ENCODE measurements at places on chromosomes 3 and 15.

DNA sequence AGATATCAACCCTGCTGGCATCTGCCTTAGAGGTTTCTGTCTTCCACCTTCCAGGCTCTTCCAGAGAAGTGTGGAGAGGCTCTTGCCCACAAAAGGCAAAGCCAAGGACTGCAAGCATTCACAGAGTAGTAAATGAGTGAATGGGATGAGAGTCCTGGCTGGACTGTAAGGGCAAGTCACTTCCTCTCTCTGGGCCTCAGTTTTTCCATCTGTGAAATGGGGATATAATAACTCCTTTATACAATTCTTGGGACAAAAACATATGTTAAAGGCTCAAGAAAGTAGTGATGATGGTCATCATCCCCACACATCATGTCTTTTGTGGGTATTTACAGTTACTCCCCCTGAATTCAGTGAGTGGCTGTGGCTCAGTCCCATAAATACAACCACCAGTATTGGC is 10.7 kb upstream of the FGD5 start:
- no peak for DNase-seq

- no peak for DNase-seq
Observed at GRCh38 chr3:66693461-66694031, 192.7 kb upstream of the LRIG1 start.

DNA sequence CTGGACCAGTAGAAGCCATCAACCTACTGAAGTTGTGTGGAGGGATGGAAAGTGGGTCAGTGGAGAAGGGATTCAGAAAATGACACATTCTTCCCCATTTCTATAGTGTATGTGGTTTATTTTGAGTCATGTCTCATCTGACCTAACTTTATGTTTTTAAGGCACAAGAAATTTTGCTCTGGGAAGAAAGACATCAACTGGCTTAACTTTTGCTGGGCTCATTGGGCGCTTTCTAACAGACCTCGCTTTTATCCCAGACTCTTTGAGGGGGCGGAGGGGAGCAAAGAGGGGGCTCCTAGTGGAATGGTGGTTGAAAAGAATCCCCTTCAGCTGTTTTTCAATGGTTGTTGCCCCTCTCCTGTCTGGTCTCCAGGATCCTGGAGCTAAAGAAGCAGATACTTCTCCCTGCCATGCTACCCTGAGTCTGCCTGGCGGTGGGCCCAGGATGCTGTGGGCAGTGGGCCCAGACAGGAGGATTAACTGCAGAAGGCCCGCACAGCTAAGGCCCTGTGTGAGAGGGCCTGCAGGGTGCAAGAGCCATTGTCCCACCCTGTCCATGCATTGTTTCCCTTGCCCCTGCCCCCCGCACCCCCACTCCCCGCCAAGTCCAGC is 14.5 kb downstream of the CSRNP1 start:
- no peak for DNase-seq

- no peak for DNase-seq
Observed at GRCh38 chr3:123667784-123668183, 82.9 kb upstream of the HACD2 start.

- no peak for DNase-seq
Observed at GRCh38 chr15:81511138-81511537, 137.1 kb upstream of the TMC3 start.

GRCh38 chr3:126773167-126773566 is 69.1 kb downstream of the CHCHD6 start:
- no peak for DNase-seq

GRCh38 chr15:101135532-101136166 is 116.2 kb downstream of the CHSY1 start:
- no peak for DNase-seq

DNA sequence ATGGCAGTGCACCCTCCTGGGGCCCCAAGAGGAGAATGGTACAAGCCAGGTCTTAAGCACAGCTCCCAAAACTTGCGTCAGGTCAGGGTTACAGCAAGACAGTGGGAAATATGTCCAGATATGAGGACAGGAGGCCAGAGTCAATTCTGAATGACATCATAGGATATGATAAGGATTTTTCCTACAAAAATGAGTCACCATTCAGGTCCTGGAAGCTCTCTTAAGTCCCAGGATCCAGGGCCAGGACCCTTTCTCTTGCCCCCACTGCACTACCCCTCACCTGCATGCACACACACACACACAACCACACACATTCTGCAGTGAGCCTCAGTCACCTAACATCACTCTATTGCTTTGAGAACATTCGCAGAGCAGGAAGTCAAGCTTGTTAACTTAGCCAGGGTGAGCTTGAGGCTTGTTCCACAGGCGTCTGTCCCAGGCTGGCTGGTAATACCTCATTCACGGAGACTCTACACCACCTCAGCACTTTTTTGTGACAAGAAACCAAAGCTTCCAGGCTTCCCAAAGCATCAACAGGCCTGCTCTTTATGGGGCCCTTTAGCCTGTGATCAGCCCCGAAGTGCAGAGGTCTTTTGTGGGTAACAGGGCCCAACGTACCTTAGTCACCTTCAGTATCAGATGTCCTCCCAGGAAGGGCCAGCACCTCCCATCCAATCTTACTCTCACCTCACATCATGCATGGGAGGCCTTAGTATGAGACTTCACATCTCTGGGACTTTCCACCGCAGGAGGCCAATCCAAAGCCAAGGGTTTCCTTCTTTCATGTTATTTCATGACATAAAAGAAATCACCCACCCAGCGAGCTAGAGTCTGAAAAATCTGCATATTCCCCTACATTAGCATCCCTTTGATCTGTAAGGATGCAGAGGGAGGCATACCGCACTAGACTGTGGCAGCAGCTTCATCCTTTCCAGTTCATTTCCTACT is 74.0 kb upstream of the LIPC start:
- no peak for DNase-seq

GRCh38 chr3:187737006-187737367 is 8.3 kb downstream of the BCL6 start:
- DNase-seq = no peak

DNA sequence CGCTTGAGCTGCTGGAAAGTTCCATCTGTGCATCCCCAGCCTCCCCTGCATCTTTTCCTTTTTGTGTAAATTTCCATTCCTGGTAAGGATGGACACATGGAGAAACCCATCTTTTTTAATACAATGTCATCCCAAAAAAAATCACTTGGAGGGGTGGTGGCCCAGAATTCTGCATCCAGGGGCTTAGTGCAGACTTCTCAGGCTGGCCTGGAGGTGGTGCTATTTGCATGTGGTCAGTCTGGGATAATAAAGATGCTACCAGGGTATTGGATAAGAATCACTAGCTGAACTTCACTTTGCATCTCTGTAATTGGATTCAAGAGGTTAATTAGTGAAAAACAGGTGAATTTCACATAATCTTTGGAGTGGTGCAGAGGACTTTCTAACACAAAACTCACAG is 1.8 kb upstream of the ZSCAN2 start:
- DNase-seq = no peak

DNA sequence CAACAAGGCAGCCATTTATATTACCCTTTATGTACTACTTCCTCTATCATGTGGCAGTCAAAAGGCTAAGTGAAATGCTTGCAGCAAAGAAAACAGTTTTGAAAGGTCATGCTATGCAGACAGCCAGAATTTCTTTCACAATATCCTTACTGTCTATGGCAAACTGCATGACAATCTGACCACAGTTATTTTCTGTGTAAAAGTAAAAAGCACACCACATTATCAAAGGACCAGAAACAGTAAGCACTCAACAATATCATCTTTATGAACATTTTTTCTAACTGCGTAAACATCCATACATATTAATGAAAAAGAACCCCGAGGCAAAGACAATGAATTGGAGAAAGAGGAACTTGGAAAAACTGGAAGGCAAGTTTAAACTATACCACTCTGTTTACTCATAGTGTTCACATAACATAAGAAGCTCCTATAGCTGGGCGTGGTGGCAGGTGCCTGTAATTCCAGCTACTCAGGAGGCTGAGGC is 47.9 kb downstream of the PIK3CB start:
- no peak for DNase-seq

DNA sequence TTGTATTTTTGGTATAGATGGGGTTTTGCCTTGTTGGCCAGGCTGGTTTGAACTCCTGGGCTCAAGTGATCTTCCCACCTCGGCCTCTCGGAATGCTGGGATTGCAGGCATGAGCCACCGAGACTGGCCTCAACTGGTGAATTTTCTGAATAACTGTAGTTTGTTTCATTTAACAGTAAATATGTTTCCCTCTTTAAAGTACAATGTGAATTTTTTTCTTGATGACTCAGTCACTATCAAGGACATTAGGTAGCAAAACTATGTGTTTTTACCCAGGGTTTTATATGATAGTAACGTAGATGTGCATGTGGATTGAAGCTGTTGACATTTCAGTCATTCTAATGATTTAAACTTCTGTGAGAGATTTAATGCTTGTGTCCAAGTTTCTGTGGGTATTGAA is 40.2 kb upstream of the MAPKBP1 start:
- no peak for DNase-seq

DNA sequence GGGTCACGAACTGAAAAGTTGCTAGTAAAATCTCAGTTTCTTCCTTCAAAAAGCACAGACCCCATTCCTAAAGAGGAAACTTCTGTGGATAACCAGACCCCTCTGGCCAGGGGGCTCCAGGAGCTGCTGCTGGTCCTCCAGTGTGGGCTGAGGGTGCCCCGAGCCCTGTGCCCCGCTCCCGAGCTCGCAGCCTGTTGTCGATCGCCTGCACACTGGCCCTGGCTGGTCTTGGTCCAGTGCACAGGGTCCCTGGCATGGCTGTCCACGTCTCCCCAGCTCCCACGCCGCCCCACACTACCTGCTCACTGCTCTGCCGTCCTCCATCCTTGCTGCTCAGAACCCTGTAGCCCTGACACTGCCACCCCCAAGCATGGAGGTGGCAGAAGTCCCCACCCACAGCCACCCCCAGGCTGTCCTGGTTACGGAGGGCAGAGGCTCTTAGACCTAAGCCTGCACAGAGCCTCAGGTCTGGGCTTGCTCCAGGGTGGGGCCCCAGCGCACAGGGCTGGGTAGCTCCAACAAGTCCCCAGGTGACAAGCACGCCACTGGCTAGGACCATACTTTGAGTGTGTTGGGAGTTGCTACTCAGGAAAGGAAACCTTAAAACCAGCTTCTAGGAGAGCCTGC is 87.0 kb downstream of the PLXNA1 start:
- DNase-seq = no peak

DNA sequence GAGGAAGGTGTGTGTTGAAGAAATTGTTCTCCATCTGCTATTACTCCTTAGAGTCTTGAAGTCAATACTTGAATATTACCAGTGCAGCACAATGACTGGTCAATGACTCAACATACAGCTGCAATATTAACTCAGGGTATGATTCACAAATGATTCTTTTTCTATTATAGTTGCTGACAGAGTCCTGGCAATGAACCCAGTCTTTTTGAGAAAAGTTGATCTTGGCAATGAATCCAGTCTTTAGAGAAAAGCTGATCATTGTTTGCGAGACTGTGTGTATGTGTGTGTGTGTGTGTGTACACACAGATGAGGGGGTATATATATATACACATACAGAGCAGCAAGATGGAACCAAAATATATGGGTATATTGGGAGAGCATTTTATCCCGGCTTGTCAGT is 315.1 kb downstream of the ZNF385D start:
- no peak for DNase-seq

GRCh38 chr3:192904632-192905289 is 12.9 kb downstream of the MB21D2 start:
- DNase-seq = no peak

DNA sequence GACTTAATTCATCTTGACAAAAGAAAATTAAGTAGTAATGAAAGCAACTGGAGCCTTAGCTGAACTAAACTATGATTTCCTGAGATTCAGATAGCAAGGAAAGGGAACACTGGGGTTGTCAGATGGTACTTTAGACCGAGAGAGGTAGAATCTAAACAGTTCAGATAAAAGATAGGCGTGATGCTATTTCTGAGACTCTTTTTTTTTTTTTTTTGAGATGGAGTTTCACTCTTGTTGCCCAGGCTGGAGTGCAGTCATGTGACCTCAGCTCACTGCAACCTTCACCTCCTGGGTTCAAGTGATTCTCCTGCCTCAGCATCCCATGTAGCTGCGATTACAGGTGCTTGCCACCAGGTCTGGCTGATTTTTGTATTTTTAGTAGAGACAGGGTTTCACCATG is 279.9 kb upstream of the UMPS start:
- no peak for DNase-seq

- no peak for DNase-seq
Observed at GRCh38 chr3:45806072-45806471, 9.7 kb upstream of the SLC6A20 start.

GRCh38 chr15:28915041-28915810 is 29.5 kb downstream of the APBA2 start:
- no peak for DNase-seq

GRCh38 chr3:106018929-106019550 is 150.2 kb upstream of the CBLB start:
- no peak for DNase-seq

DNA sequence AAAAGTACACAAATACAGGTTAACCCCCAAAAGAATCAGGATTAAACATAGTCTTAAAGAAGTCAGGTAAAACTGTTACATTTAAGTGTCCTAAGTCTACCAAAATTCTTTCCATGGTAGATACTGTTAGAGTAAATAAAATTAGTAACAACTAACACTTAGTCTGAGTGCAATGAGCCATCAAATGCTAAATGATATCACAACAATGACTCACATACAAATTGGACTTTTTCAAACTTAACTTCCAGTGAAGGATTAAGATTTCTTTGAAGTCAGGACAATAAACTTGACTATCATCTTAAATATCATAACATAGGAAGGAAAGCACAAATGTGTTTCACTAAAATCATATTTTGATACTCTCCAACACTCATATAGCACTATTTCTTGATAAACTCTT is 43.9 kb downstream of the ZNF148 start:
- DNase-seq = no peak

DNA sequence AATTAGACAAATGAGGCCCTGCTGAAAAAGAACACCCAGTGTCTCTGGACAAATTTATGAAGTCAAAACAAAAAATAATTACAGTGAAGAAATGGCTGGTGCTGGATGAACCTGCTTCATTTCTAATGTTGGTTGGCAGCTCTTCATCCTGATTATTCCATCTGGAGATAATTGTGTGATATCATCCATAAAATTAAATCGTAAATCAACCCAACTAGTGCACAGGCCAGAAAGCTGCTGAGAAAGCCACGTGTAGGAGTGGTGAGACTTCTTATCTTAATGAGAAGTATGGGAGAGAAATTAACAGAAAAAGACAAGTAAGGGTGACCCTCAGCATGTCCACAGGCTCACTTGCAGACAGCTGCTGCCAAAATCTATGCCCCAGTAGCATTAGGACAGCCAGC is 465.2 kb upstream of the TGFBR2 start:
- DNase-seq = no peak

- DNase-seq = no peak
Observed at GRCh38 chr3:168053115-168053514, 42.6 kb downstream of the GOLIM4 start.

GRCh38 chr3:105865016-105865623 is 3.7 kb downstream of the CBLB start:
- no peak for DNase-seq

DNA sequence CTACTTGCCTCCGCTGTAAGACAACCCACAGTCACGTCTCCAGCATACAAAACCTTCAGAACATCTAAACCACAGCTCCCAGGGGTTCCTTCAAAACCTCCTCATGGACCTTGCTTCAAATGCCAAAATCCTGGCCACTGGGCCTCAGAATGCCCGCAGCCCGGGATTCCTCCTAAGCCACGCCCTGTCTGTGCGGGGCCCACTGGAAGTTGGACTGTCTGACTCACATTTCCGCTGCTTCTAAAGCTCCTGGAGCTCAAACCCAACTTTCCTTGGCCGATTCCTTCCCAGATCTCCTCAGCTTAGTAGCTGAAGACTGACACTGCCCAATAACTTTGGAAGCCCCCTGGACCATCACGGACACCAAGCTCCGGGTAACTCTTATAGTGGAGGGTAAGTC is 17.9 kb upstream of the OR5H6 start:
- no peak for DNase-seq
